Chondrocyte (in vitro differentiated cells): ENCODE measurements at places on chromosomes 3 and 15.
A peak's percentile ranks its signal among the peaks of the same experiment; 100 is the strongest.

- DNase-seq = peak; percentile 33
- H3K36me3 ChIP-seq = no peaks in the 10 kb centered on the region
- H3K4me3 ChIP-seq = no peak overlapping the region
Measured at GRCh38 chr3:84836961-84837360, 121.8 kb upstream of the CADM2 start.

DNA sequence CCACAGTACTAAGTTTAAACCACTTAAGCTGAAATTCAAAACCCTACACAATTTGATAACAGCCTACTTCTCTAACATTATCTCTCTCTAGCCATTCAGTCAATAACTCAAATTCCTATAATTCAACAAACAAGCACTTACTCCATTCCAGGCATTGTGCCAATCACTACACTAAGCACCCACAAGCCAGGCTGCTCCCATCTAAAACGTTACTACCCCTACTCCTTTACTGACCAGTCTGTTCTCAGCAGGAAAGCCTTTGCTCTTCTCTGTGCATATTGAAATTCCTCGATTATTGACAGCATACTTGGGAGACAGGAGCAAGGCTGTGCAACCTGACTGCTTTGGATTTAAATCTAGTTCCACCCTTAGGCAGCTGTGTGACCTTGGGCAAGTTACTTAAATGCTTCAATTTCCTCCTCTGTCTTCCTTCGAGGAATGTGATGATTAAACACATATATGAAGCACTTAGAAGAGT, 177.2 kb upstream of the THBS1 start:
- peaks cover 30% of the 10 kb centered on the region for H3K4me1 ChIP-seq
- no peak overlapping the region for H3K4me3 ChIP-seq
- no peaks in the 10 kb centered on the region for H3K36me3 ChIP-seq
- no peaks in the 10 kb centered on the region for H3K27me3 ChIP-seq
- H3K27ac ChIP-seq = peak overlapping the region; percentile 1

DNA sequence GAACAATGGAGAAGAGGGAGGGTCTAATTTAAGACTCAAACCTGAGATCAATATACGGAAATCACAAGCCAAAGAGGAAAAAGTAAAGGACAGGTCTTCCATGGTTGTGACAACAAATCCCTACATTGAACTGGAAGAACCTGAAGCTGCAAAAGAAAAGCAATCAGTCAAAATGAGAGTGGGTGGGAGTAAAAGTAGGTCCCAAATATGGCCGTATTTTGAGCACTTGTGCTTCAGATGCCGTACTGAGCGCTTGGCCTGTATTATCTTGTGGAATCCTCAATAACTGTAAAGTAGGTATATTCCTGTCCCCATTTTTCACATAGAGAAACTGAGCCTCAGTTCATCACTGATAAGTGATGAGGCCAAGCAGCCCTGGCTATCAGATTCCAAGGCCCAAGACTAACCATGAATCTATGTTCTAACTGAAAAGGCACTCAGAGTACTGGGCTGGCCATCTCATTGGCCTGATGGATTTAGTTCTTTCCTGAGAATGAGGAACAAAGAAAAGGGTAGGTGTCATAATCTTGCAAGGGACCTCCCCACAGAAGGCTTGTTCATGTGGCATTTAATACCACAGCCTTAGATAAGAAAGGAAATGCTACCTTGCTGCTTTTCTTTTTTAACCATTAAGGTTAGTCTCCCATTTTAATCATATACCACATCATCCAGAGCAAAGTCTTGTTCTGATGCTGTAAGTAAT, 52.5 kb downstream of the LRRN1 start:
- H3K4me1 ChIP-seq = no peaks in the 10 kb centered on the region
- H3K4me3 ChIP-seq = no peak overlapping the region
- no peak overlapping the region for H3K27ac ChIP-seq
- no peaks in the 10 kb centered on the region for H3K27me3 ChIP-seq

- H3K27ac ChIP-seq = no peak overlapping the region
- peaks cover 2% of the 10 kb centered on the region for H3K36me3 ChIP-seq
- H3K4me3 ChIP-seq = no peak overlapping the region
- peaks cover 6% of the 10 kb centered on the region for H3K4me1 ChIP-seq
Measured at GRCh38 chr3:156594219-156594683, 39.3 kb upstream of the SSR3 start.

DNA sequence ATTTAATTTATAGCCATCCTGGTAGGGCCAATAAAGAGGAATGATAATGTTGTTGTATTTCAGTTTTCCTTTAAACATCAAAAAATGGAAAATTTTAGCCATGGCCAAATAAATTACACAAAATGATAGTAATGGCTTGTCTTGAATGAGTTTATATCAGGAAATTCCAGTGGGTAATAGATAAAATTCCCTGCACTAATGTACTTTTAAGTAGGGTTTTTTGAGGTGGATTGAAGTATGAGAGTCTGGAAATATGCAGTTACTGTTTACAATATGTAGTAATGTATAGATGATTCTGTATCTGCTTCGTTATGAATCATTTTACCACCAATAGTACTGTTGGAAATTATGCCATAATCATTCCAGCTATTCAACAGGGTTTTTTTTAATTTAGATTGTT, 219.4 kb upstream of the ROBO2 start:
- no peak for DNase-seq
- H3K27me3 ChIP-seq = peaks cover 7% of the 10 kb centered on the region
- no peaks in the 10 kb centered on the region for H3K4me1 ChIP-seq
- no peak overlapping the region for H3K4me3 ChIP-seq
- H3K27ac ChIP-seq = no peak overlapping the region

- no peak for DNase-seq
- peaks cover 9% of the 10 kb centered on the region for H3K36me3 ChIP-seq
- no peak overlapping the region for H3K4me3 ChIP-seq
- H3K4me1 ChIP-seq = peaks cover 8% of the 10 kb centered on the region
Measured at GRCh38 chr15:84832448-84833040, 15.4 kb downstream of the ALPK3 start.

GRCh38 chr3:88434001-88434400, 284.2 kb downstream of the C3orf38 start:
- peaks cover 6% of the 10 kb centered on the region for H3K4me1 ChIP-seq
- no peaks in the 10 kb centered on the region for H3K36me3 ChIP-seq
- H3K27ac ChIP-seq = no peak overlapping the region
- no peak for DNase-seq

- no peaks in the 10 kb centered on the region for H3K36me3 ChIP-seq
- DNase-seq = no peak
- no peak within 1 kb of the TSS for H3K4me3 ChIP-seq
- H3K27me3 ChIP-seq = peaks cover 31% of the 10 kb centered on the region
- no peaks in the 10 kb centered on the region for H3K4me1 ChIP-seq
- H3K27ac ChIP-seq = no peak within 1 kb of the TSS
Measured at GRCh38 chr3:193554811-193555210, at the start of gene ATP13A4. ATP13A4 (minus strand) TSS chr3:193554895; CDS start chr3:193554799, 96 bp downstream.

DNA sequence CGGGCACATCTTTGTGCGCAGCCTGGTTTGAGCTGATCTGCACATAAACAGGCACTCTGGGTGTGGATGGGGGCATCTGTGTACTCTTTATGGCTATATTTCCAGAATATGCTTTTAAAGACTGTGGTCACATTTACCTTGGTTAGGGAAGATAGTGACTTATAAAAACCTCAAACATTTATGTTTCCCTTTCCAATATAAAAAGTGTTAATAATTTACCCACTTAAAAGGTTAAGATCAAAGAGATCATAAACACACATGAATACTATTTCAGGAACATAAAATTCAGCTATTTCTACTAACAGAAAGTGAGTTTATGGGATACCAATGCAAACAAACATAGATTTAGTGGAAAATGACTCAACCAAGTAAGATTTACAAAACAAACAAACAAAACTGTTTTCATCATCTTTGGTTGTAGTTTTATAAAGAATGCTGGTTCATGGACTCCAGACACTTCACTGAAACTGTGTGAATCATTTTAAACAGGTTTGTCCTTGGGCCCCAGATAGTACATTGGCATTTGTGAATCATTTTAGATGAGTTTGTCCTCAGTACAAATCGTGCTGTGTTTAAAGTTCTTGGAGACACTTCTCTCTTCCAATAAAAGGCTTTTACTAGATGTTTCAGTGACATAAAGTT, 253.5 kb upstream of the CTDSPL start:
- DNase-seq = no peak
- peaks cover 19% of the 10 kb centered on the region for H3K4me1 ChIP-seq
- peaks cover 6% of the 10 kb centered on the region for H3K27me3 ChIP-seq
- H3K27ac ChIP-seq = no peak overlapping the region
- no peak overlapping the region for H3K4me3 ChIP-seq

- H3K27ac ChIP-seq = peak overlapping the region; percentile 57
- H3K27me3 ChIP-seq = no peaks in the 10 kb centered on the region
- H3K36me3 ChIP-seq = no peaks in the 10 kb centered on the region
- no peak for DNase-seq
Measured at GRCh38 chr15:41544650-41545015, 576 bp upstream of the RPAP1 start.

GRCh38 chr3:188320757-188321156, 166.8 kb downstream of the LPP start:
- H3K27me3 ChIP-seq = no peaks in the 10 kb centered on the region
- no peak overlapping the region for H3K4me3 ChIP-seq
- peak overlapping the region; percentile 14 for H3K27ac ChIP-seq
- no peak for DNase-seq
- H3K36me3 ChIP-seq = peaks cover 6% of the 10 kb centered on the region

DNA sequence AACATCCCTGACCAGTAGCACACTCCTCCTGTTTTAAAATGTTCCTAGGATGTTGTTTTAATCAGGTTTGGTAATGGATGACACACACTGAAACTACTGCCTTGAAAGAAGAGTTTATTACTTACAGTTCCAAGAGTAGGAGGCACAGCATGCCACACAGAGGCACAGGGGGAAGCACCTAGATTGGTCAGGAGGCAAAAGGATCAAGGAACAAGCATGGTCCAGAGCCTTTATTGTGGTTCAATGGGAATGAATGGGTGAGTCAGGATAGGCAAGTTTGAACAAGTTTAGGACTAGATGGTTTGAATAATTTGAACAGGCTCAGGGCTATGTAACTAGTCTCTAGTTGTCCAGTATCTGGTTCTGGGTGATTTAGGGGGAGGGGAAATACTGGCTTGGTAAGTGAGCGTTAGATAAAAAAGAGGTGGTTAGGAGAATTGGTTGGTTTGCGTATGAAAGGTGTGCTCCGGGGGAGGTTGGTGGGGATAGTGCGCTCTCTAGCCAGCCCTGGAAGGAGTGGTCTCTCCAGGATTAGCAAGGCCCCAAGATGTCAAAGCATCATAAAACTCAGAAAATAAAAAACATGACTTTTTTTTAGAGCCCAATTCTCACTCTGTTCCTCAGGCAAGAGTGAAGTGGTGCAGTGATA, 35.1 kb downstream of the TMOD3 start:
- H3K4me3 ChIP-seq = no peak overlapping the region
- no peaks in the 10 kb centered on the region for H3K27me3 ChIP-seq
- H3K36me3 ChIP-seq = peaks cover 25% of the 10 kb centered on the region
- peaks cover 61% of the 10 kb centered on the region for H3K4me1 ChIP-seq

DNA sequence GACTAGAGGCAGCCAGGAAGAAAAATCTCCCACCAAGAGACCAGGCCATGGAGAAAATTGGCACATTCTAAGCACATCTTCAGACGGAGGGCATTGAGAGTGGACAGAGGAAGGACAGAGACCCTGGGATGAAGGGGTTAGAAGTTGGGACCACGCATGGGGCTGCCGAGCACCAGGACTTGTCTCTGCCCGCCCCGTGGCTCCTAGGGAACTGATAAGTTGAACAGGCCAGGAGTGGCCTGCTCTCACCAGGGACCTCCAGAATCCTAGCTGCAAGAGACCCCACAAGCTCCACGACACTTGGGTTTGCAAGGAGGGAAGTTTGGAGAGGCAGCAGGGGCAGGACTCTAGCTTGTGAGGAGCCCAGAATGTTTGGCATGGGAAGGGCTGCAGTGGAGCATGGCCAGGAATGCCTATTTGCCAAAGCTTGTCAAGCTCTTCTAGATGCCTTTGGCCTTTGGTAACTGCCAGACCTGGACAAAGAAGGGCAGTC, 355.1 kb downstream of the NSUN3 start:
- H3K4me1 ChIP-seq = peaks cover 12% of the 10 kb centered on the region
- peaks cover 2% of the 10 kb centered on the region for H3K36me3 ChIP-seq
- DNase-seq = peak; percentile 72
- no peak overlapping the region for H3K4me3 ChIP-seq
- no peak overlapping the region for H3K27ac ChIP-seq

- H3K4me1 ChIP-seq = peaks cover 32% of the 10 kb centered on the region
- no peak overlapping the region for H3K4me3 ChIP-seq
- no peaks in the 10 kb centered on the region for H3K27me3 ChIP-seq
- DNase-seq = no peak
- H3K27ac ChIP-seq = peak overlapping the region; percentile 27
Measured at GRCh38 chr3:141710888-141711616, 27.0 kb upstream of the RNF7 start.

DNA sequence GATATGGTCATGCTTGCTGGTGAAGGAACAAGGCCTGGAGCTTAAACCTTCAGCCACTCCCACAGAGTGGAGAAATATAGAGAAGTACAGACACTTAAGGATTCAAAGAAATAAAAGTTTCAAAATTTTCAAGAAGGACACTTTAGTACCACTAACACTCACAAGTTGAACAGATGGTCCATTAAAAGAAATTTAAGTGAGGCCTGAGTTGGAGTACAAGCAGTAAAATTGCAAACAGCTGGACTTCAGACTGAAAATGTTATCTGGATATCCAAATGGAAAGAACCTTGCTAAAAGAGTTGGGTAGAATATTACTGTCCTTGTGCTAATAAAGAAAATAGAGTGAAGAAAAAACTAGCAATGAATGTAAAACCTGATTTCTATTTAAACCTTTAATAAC, 397.1 kb upstream of the KCNMB2 start:
- no peak overlapping the region for H3K4me3 ChIP-seq
- no peak for DNase-seq
- H3K4me1 ChIP-seq = peaks cover 18% of the 10 kb centered on the region

GRCh38 chr3:69532547-69533224, 146.8 kb upstream of the FRMD4B start:
- H3K4me1 ChIP-seq = no peaks in the 10 kb centered on the region
- H3K36me3 ChIP-seq = no peaks in the 10 kb centered on the region
- no peak for DNase-seq
- no peak overlapping the region for H3K27ac ChIP-seq

GRCh38 chr15:28919679-28920655, 34.2 kb downstream of the APBA2 start:
- peaks cover 13% of the 10 kb centered on the region for H3K36me3 ChIP-seq
- H3K27me3 ChIP-seq = no peaks in the 10 kb centered on the region
- no peak overlapping the region for H3K27ac ChIP-seq
- H3K4me1 ChIP-seq = peaks cover 3% of the 10 kb centered on the region
- H3K4me3 ChIP-seq = no peak overlapping the region

DNA sequence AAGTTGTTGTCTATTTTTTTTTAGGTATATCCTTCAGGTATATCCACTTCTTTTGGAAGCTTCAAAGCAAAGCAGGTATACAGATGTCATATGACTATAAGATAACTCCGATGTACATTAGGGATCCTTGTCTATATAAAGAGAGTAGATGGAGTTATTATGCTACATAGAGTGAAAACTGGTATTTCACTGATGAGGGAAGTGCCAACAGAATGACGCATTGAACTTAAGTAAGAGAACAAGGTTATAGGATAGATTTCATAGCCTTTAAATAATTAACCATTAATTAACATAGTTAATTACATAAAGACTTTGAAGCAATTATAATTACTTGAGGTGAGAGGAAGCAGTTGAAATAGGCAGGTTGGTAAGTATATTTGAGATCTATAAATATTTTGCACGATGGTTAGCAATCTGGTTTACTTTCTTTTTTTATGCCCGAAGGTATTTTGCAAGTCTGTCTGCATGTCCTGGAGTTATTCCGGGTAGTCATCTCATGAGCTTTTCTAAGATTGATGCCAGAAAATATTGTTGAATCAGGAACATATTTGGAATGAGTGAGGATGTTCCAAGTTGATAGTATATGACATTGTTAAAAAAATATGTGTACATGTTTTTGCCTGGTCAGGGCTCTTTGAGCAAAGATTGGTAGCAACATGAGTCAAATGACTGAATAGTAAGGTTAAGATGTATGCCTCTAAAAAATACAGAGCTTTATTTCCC, 299.5 kb upstream of the KCNMB2 start:
- H3K27me3 ChIP-seq = no peaks in the 10 kb centered on the region
- no peak for DNase-seq
- H3K27ac ChIP-seq = no peak overlapping the region
- H3K4me1 ChIP-seq = peaks cover 17% of the 10 kb centered on the region
- no peak overlapping the region for H3K4me3 ChIP-seq
